ENCODE measurements at places on chromosomes 12 and 14.
A peak's percentile ranks its signal among the peaks of the same experiment; 100 is the strongest.

DNA sequence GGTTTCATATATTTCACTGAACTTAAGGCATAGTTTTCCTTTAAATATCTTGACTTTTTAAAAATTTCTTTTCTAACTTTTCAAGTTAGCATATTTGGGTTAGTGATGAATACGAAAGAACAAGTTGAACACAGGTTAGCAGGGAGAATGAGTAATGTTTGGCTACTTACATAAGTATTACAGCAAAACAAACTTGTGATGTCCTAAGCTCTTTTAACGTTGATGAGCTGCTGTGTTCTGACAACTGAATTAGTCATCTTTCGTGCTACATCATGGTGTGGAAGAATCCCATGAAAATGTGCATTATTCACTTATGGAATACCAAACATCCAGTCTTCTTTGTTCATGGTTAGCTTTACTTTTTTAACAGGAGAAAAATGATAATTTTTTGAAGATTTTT is 36.3 kb upstream of the PDZRN4 start:
- DNase-seq = no peak
- H3K4me3 ChIP-seq = no peak overlapping the region
- H3K27ac ChIP-seq = no peak overlapping the region
- no peaks in the 10 kb centered on the region for H3K4me1 ChIP-seq

GRCh38 chr14:81169711-81170103 is 51.1 kb downstream of the GTF2A1 start:
- peak overlapping the region; percentile 94 for H3K4me3 ChIP-seq
- peak overlapping the region; percentile 55 for H3K27ac ChIP-seq
- no peaks in the 10 kb centered on the region for H3K27me3 ChIP-seq

DNA sequence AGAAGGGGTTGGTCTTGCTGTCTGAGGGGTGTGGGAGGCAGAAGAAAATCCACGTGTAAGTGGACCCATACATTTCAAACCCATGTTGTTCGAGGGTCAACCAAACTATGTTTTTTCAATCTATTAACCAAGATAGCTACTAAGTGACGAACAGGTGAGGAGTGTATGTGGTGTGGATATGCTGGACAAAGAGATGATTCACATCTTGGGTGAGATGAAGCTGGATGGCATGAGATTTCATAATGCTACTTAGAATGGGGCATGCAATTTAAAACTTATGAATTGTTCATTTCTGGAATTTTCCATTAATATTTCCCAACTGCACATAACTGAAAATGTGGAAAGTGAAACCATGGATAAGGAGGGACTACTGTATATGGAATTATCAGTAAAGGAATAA is 17.9 kb upstream of the KTN1 start:
- no peak for DNase-seq
- H3K4me1 ChIP-seq = no peaks in the 10 kb centered on the region
- no peak overlapping the region for H3K27ac ChIP-seq
- no peaks in the 10 kb centered on the region for H3K27me3 ChIP-seq

DNA sequence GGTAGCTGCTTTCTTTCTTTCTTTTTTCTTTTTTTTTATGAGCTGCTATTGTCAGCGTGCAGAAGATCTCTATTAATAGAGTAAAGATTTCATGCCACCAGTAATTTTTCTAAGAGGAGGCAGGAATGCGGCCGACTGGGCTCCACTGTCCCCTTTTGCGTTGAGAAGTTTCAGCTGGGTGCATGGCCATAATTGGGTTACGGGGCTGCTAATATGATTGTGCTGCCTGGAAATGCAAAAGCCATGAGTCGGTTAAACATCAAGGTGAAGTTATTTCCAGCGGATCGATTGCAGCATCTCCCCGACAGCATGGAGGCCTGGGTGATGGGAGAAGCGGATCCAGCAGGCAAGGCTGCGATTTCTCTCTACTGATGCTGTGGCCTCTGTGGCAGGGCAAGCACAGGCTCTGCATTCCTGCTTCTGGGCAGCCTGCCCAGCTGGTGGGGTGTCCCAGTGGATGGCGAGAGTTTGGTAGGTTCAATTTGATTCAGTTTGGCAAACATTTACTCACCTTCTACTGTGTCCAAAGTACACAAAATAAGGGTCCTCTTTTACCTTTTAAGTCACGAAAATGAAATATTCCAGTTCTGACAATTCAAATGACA is 54.4 kb upstream of the PRMT8 start:
- H3K27ac ChIP-seq = no peak overlapping the region
- H3K4me3 ChIP-seq = no peak overlapping the region
- no peak for DNase-seq
- H3K36me3 ChIP-seq = no peaks in the 10 kb centered on the region
- no peaks in the 10 kb centered on the region for H3K27me3 ChIP-seq
- peaks cover 8% of the 10 kb centered on the region for H3K4me1 ChIP-seq

- H3K27me3 ChIP-seq = peaks cover 4% of the 10 kb centered on the region
- H3K4me1 ChIP-seq = no peaks in the 10 kb centered on the region
- no peaks in the 10 kb centered on the region for H3K36me3 ChIP-seq
- no peak overlapping the region for H3K27ac ChIP-seq
These were observed 80.6 kb downstream of the RFX4 start for GRCh38 chr12:106663385-106663784.

Measured in CD4-positive, alpha-beta memory T cell (primary cell).